ENCODE measurements at places on chromosomes 6 and 20. TPM values are rescaled to one million over a fixed set of nuclear protein-coding genes. Genes with fewer than 3 reads are reported as not detected.

DNA sequence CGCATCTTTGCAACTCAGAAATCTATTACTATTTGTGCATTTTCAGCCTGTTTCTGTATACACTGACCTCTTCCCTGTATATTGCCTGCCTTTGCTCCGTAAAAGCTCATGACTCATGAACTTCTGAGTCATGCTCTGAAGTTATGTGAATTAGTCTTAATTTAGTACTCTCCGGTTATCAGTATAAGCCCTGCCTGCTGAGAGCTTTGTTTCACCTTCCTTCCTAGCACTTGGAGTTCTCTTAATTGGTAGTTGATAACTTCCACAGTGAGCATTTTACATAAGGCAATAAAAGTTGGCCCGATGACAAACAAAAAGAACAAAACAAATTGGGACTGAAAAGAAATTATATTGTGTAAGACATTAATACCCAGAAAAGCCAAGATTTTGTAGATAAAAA is 231.4 kb downstream of the GJA1 start:
- DNase-seq: no peak

DNA sequence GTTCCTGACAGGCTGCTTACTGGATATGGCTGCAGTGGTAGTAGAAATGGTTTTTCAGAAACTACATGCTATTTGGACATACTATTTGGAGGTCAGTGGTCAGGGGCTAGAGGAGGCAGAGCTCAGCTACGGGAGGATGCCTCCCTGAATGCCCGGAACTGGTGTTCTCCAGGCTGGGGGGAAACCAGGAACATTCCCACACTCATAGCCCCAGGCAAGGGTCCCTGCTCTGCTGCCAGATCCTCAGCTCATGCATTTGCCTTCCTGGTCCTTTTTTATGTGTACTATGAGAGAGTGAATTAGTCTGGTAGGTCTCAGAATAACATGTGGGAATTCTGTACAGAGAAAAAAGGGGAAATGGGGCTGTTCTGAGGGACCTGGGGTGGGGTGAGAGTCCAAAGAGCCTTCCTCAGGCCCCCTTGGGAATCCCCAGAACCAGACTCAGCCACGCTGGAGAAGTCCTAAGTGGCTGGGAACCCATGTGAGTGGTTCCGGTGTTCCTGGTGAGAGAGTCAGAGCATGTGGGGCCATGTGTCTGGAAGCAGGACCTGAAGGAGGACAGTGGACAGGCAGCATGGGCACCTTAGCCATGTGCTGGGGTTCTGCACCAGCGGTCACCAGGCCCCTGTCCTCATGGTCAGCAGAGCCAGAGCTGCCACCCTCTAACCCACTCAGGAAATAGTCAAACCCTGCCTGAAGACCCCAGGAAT is 58.0 kb upstream of the MYL9 start:
- no peak for DNase-seq

- DNase-seq: no peak
These were observed 57.2 kb downstream of the SHLD1 start for GRCh38 chr20:5807431-5807830.

DNA sequence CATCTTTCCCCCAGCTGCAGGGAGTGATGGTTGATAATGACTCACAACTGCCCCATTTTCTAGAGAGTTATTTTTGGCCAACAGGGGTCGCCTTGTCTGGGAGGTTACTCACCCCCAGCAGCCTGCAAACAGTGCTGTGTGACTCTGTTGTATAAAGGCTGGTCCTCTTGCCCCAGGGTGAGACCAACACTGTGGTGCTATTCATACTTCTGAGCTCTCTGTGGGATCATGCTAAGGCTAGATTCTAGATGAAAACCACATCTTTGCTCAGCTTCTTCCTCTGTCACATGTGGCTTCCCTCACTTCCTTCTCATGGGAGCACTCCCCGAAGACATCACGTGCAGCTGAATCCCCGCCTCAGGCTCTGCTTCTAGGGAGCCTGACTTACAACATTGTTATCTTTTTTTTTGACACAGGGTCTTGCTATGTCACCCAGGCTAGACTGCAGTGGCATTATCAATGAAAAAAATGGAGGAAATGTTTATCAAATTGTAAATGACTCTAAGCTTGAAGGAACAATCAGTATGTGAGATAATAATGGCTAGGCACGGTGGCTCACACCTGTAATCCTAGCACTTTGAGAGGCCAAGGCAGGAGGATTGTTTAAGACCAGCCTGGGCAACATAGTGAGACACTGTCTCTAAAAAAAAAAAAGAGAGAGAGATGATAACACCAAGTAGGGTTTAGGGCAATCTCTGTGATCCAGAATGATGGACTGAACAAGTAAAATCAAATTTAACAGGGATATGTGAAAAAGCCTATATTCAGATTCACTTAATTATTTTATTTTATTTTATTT is 55.7 kb upstream of the SLC23A2 start:
- DNase-seq: peak; percentile 69

DNA sequence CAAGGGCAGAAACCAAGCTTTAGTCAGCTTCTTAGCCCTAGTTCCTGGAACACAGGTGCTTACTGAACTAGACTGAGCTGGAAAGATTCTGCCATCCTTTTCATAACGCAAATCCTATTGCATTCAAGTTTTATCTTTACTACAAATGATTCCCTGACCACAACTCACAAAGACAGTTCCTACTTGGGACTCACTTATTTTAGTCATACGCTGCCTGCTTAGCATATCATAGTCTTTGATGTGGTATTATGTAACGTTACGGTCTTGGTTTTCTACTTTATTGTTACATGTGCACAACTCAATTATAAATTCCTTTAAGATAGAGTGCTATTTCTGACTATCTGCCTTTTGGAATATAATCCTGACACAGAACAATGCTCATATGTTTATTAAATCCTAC is 59.1 kb downstream of the BLOC1S5 start:
- no peak for DNase-seq

GRCh38 chr6:149266659-149267058 is 50.9 kb upstream of the TAB2 start:
- no peak for DNase-seq

DNA sequence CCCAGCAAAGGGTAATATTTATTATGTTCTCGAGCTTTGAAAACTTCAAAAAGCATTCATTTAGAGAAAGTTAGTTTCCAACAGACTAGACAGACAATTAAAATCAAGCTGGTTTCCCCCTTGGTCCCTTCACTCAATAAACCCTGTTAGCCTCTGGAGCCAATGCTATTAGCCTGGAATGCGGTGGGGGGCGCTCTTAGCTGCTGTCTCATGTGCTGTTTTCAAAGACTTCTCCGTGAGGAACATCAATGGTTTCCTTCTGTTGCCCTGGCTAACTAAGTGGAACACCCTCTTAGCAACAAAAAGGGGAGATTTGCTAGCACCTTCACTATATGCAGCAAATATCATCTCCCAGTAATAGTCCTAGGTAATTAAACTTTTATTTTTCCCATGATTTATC is 86.4 kb downstream of the LY86 start:
- DNase-seq: no peak

DNA sequence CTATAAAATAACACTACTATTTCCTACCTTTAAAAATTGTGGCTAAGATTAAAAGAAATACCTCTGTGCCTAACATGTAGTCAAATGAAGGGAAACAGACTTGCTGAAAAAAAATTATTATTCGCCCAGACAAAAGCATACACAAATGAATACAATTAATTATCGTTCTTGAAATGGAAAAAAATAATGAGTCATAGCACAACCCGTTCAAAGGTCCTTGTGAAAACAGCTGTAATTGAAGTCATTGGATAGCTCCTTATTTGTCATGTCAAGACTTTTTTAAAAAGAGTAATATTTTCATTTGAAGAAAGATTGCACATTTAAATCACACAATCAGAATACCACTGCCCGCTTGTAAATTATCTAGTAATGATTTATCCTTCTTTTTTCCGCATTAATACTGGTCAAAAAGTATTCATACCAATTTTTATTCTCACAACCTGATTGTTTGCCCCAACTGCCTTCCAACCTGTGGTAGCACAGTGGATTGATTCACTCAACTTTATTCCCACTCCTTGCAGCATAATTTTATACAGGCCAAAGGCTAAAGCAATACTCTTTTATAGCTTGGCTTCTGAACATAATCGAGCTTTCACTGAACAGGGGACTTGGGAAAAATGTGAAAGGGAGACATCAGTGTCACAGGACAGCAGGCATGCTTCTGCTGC is 655.2 kb upstream of the MAP3K7 start:
- DNase-seq: no peak

GRCh38 chr6:140388192-140388802 is 1013.8 kb upstream of the CITED2 start:
- DNase-seq: no peak

DNA sequence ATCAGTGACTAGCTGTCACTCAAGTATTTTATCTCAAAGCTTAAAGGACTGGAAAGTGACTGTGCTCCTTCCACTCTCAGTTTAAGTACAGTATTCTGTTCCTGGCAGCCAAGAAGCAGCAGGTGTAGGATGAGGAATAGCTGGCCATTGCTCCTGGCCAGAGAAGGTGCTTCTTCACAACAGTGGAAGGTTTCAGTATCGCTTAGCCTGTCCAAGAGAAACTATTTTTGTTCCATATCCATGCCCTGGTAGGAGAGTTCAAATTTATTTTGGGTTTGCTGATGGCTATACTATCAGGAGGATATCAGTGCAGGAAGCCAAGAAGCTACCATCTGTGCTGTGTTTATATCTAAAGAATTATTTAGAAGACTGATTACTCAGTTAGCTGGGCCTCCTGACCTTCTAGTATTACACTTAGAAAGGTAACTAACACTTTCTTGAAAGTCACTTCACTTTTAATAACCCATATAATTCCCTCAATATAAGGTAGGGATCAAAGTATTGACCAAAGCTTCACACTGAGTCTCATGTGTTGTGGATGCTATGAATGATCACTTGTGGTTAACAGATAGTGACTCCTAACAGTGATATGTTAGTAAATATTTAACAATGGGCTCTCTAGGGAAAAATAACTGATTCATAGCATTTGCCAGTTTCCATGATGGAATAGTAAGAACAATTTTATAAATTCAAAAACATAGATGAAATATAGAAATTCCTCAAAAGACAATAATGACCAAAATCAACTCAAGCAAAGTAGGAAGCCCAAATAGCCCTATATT is 99.9 kb downstream of the AIG1 start:
- no peak for DNase-seq

DNA sequence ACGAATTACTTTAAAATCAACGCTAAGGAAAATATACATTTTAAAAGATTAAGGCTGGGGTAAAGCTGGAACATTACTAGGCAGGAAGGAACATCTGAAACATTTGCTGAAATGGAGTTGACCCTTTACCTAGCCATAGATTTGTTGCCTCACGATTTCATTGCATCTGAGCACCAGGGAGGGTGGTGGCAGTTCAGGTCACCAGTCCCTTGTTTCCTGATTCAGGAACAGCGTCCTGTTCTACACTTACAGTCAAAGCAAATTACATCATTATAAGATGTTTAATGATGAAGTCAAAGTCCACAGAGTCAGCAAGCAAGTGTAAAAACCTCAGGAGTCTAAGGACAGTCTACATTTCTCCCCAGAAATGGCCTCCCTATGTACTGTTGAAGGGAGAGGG is 9.0 kb upstream of the MICA start:
- DNase-seq: no peak

- DNase-seq: no peak
These were observed 264.9 kb downstream of the HIVEP2 start for GRCh38 chr6:142679907-142680700.

GRCh38 chr6:37314487-37315156 is 39.2 kb upstream of the RNF8 start:
- peak; percentile 35 for DNase-seq

- no peak for DNase-seq
These were observed 2.4 kb upstream of the PRPH2 start for GRCh38 chr6:42724825-42725224.

GRCh38 chr20:36854348-36855240 is 21.3 kb upstream of the TLDC2 start:
- DNase-seq: no peak

DNA sequence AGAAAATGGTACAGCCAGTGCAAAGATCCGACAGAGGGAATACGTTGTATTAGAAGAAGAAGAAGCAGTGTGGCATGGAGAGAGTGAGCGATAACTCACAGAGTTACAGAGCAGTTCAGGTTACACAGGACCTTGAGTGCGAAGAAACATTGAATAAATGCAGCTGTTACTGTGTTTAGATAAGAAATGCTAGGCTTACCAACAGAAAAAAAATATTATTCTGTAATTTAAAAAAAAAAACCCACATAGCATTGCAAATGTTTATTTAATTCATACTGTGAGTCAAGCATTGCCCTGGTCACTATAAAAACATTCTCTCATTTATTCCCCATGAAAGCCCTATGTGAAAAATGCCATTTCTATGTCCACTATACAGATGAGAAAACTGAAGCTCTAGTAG is 373.4 kb upstream of the EPHA7 start:
- DNase-seq: no peak

- DNase-seq: no peak
These were observed 46.9 kb downstream of the RAMACL start for GRCh38 chr6:166539543-166539942.

DNA sequence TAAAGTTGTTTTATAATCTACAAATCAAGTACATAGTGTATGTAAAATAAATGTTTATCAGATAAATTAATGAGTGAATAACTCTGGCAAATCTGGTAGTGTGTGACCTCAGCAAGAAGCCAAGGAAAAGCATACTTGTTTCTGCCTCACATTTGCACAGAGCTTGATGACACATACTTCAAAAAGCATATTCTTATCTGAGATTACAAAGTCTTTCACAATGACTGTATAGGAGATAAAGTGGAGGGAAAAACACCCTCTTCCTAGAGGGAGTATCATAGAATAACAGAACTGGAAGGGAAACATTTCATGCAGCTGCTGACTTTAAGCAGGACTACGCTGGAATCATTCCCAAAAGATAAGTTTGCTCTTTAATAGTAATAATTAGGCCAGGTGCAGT is 28.1 kb upstream of the AKAP7 start:
- DNase-seq: no peak

- DNase-seq: no peak
These were observed 3.2 kb downstream of the HMGA1 start for GRCh38 chr6:34239893-34240292.

DNA sequence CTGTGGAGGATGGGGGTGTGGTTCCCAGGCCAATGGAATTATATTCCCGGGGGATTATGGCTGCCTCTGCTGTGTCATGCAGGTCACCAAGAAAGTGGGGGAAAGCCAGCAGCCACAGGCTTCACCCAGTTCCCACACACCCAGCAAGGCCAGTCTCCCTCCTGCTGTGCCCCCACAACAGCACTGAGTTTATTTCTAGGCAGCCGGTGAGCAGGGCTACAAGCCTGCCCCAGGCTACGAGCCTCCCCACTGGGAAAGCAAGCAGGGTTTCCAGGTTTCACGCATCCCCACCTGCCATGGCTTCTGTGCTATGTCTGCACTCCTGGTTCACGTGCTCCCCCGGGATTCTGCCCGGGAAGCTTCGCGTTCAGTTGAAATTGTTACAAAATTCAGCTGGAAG is 72.6 kb downstream of the ERMARD start:
- no peak for DNase-seq

GRCh38 chr6:104572901-104573300 is 286.8 kb downstream of the HACE1 start:
- DNase-seq: no peak

TAF11 gene
- total RNA-seq: 37.2 TPM

HLA-DPA1 gene
- 61.0 TPM for total RNA-seq

TMEM30A gene
- 67.2 TPM for total RNA-seq

RIMS4 gene
- total RNA-seq: not detected

ABHD16B gene
- not detected for total RNA-seq

HBS1L gene
- total RNA-seq: 104 TPM

XKR7 gene
- not detected for total RNA-seq

GGTLC1 gene
- total RNA-seq: not detected

LIME1 gene
- 12.1 TPM for total RNA-seq

SPACA1 gene
- not detected for total RNA-seq

PNPLA1 gene
- not detected for total RNA-seq

OPRL1 gene
- 0.16 TPM for total RNA-seq

KCNK5 gene
- total RNA-seq: 36.7 TPM

CFAP61 gene
- total RNA-seq: not detected

OXT gene
- total RNA-seq: not detected

TMEM242 gene
- 12.7 TPM for total RNA-seq

Measured in activated T-helper 1 cell treated with anti-CD3 and anti-CD28 coated beads, Interleukin-12 subunit alpha, Interleukin-12 subunit beta, Interleukin-2, Interleukin-4 antibody, amounts not matched to agents 30 ng/mL and 10 ng/mL and 1 ng/mL, durations not matched to agents 14 hours and 24 hours and 36 hours (primary cell).